ENCODE measurements at places on chromosomes 4 and X. TPM values are rescaled to one million over a fixed set of nuclear protein-coding genes. Genes with fewer than 3 reads are reported as not detected.

- H3K4me1 ChIP-seq: peaks cover 2% of the 10 kb centered on the region
- no peaks in the 10 kb centered on the region for H3K36me3 ChIP-seq
- no peaks in the 10 kb centered on the region for H3K27me3 ChIP-seq
- no peak overlapping the region for H3K27ac ChIP-seq
- no peak overlapping the region for H3K4me3 ChIP-seq
- no peak for DNase-seq
Measured at GRCh38 chrX:13565511-13565910, 3.9 kb upstream of the EGFL6 start.

- H3K27me3 ChIP-seq: no peaks in the 10 kb centered on the region
- H3K27ac ChIP-seq: no peak overlapping the region
- H3K4me1 ChIP-seq: no peaks in the 10 kb centered on the region
- no peak for DNase-seq
- H3K4me3 ChIP-seq: no peak overlapping the region
- no peaks in the 10 kb centered on the region for H3K36me3 ChIP-seq
Measured at GRCh38 chrX:26613956-26614355, 398.0 kb downstream of the MAGEB5 start.

DNA sequence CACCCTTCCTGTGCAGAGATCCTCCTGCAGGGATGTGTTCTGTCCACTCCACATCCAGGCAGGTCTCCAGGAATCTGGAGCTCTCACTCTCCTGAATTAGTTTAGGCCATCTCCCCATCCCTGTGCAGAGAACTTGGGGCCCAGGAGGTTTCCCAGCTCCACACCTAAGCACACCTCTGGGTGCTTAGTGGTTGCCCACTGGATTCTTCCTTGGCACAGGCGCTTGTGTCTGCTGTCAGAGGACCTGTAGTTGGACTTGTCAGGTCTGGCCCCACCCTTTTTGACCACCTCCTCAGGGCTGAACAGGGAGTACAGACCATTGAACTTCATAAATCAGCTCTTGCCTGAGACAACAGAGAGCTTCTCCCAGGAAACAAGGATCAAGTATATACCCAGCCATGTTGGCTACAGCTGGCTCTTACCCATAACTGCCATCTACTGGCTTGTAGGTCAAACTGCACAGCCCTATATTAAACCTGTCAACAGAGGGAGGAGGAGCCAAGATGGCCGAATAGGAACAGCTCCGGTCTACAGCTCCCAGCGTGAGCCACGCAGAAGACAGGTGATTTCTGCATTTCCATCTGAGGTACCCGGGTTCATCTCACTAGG, 275.5 kb downstream of the PPARGC1A start:
- no peak for DNase-seq
- no peaks in the 10 kb centered on the region for H3K27me3 ChIP-seq
- no peak overlapping the region for H3K27ac ChIP-seq
- no peaks in the 10 kb centered on the region for H3K36me3 ChIP-seq
- H3K4me3 ChIP-seq: no peak overlapping the region
- H3K4me1 ChIP-seq: no peaks in the 10 kb centered on the region

- H3K27ac ChIP-seq: peak overlapping the region; percentile 92
- peaks cover 36% of the 10 kb centered on the region for H3K36me3 ChIP-seq
- no peaks in the 10 kb centered on the region for H3K27me3 ChIP-seq
- H3K4me3 ChIP-seq: peak overlapping the region; percentile 93
- no peak for DNase-seq
Measured at GRCh38 chr4:36286481-36286871, 5.1 kb downstream of the DTHD1 start.

UGT2B15 gene
- total RNA-seq: not detected

- no peaks in the 10 kb centered on the region for H3K36me3 ChIP-seq
- H3K4me3 ChIP-seq: peak overlapping the region; percentile 47
- peak overlapping the region; percentile 45 for H3K27ac ChIP-seq
Measured at GRCh38 chr4:69843932-69844331, 16.0 kb downstream of the SULT1E1 start.

DNA sequence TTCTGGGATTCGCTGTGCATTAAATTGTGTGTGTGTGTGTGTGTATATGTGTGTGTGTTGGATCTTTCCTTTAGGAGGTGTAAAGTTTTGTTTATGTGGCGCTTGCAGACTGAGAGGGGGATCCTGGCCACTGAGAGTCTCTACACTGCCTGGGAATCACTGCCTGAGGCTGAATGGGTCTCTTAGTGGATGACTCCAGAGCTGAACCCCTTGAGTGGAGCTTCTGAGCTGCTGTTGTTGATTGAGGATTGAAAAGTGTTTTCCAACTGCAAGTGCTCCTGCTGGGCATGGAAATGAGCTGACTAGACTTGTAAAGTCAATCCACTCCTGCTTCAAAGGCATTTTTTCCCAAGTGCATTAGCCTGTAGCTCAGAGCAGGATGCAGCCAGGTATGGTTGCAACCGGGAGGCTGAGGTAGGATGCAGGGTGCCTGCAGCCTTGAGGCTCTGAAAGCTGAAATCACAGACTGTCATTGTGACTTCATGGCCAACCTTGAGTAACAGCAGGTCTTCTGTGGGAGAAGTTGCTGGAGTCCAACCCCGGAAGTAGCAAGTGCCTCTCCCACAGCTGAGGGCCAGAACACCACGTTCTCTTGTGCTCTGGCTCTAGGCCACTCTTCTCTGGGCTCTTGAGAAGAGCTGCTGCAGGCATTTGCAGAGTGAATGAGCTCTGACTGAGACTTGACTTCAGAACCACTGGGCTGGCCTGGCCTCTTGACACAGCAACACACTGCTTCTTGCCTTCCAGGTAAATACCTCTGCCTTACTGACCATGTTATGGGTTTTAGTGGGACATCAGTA, at the start of gene TBX22:
Gene TBX22, plus strand, starts transcription at position 613 of the 800 bp plus-strand sequence. CDS start 7,517 bp downstream, outside the sequence.
- no peak for DNase-seq
- no peaks in the 10 kb centered on the region for H3K27me3 ChIP-seq
- H3K4me1 ChIP-seq: no peaks in the 10 kb centered on the region
- no peak within 1 kb of the TSS for H3K27ac ChIP-seq

- H3K36me3 ChIP-seq: no peaks in the 10 kb centered on the region
- H3K4me1 ChIP-seq: no peaks in the 10 kb centered on the region
- no peak for DNase-seq
- no peak overlapping the region for H3K4me3 ChIP-seq
Measured at GRCh38 chrX:135477576-135477975, 42.9 kb upstream of the INTS6L start.

PFKFB1 gene
- total RNA-seq: 0.81 TPM

VEGFD gene
- total RNA-seq: not detected

- peaks cover 8% of the 10 kb centered on the region for H3K36me3 ChIP-seq
- no peak overlapping the region for H3K27ac ChIP-seq
- H3K27me3 ChIP-seq: no peaks in the 10 kb centered on the region
- no peak for DNase-seq
Measured at GRCh38 chr4:106473515-106473914, 104.9 kb upstream of the GIMD1 start.

SPARCL1 gene
- total RNA-seq: not detected

GRCh38 chr4:159682996-159683395, 580.1 kb downstream of the RAPGEF2 start:
- no peaks in the 10 kb centered on the region for H3K27me3 ChIP-seq
- no peak for DNase-seq
- H3K27ac ChIP-seq: no peak overlapping the region
- H3K4me3 ChIP-seq: no peak overlapping the region
- H3K4me1 ChIP-seq: no peaks in the 10 kb centered on the region

- H3K4me1 ChIP-seq: no peaks in the 10 kb centered on the region
- H3K36me3 ChIP-seq: peaks cover 5% of the 10 kb centered on the region
- no peak for DNase-seq
Measured at GRCh38 chrX:144627947-144628346, 619.4 kb upstream of the SPANXN1 start.

ADAMTS3 gene
- not detected for total RNA-seq

RNF212 gene
- 1.5 TPM for total RNA-seq

CXCL6 gene
- total RNA-seq: not detected

DNA sequence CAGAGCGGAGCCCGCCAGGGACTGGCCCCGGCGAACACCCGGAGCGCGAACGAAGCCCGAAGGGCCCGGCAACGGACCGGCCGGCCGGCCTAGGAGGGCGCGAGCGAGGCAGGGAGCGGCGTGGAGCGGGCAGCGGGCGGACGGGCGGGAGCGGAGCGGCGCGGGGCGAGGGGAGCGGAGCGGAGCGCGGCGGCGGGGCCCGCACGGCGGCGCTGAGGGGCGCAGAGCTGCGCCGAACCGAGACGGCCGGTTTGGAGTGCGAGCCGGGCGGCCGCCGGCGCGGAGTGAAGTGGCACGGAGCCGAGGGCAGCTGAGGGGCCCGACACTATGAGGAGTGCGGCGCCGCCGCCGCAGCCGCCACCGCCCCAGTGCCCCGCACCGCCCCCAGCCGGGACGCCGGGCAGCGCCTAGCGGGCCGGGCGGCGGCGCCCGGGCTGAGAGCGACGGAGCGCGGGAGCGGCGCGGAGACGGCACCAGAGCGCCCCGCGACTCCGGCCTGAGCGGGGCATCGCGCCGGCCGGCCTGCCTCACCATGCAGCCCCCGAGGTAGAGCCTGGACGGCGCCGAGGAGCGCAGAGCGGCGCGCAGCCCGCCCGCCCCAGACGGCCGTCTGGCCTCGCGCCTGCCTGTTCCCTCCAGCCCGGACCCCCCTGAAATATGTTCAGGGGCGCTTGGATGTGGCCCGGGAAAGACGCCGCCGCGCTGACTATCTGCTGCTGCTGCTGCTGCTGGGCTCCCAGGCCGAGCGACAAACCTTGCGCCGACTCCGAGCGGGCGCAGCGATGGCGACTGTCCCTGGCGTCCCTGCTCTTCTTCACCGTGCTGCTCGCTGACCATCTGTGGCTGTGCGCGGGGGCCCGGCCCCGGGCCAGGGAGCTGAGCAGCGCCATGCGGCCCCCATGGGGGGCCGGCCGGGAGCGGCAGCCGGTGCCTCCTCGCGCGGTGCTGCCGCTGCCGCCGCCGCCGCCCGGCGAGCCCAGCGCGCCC, 793 bp downstream of the NALF2 start:
- H3K36me3 ChIP-seq: no peaks in the 10 kb centered on the region
- no peaks in the 10 kb centered on the region for H3K4me1 ChIP-seq
- peaks cover 20% of the 10 kb centered on the region for H3K27me3 ChIP-seq

DNA sequence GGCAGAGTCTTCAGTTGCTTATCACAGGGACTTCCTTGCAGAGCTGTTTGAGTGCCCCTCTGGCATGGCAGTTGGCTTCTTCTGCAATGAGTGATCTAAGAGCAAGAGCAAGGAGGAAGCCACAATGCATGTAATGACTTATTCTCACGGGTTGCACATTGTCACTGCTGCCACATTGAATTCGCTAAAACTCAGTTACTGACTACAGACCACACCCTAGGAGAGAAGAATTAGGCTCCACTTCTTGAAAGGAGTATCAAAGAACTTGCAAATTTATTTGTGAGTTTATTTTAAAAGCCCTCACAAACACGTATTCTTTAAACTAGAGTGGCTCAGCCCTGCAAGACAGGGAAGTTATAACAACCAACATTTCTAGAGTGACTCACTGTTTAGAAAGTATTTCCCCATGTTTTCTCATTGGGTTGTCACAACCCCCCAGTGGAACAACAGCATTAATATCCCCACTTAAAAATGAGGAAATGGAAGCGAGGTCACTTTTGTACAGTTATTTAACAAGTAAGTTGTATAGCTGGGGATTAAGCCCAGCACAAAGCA, 32.4 kb upstream of the RBPJ start:
- H3K4me1 ChIP-seq: peaks cover 28% of the 10 kb centered on the region
- H3K4me3 ChIP-seq: peak overlapping the region; percentile 53
- H3K27ac ChIP-seq: peak overlapping the region; percentile 75
- H3K27me3 ChIP-seq: no peaks in the 10 kb centered on the region
- no peaks in the 10 kb centered on the region for H3K36me3 ChIP-seq
- DNase-seq: peak; percentile 62

GRCh38 chr4:74110670-74111069, 11.7 kb upstream of the CXCL2 start:
- peaks cover 4% of the 10 kb centered on the region for H3K27me3 ChIP-seq
- no peak for DNase-seq
- no peaks in the 10 kb centered on the region for H3K4me1 ChIP-seq
- no peak overlapping the region for H3K27ac ChIP-seq
- no peak overlapping the region for H3K4me3 ChIP-seq
- no peaks in the 10 kb centered on the region for H3K36me3 ChIP-seq

NHSL2 gene
- 0.07 TPM for total RNA-seq

INPP4B gene
- 25.6 TPM for total RNA-seq

RNF128 gene
- total RNA-seq: not detected

GRCh38 chrX:68416592-68416991, 16.7 kb downstream of the OPHN1 start:
- H3K4me3 ChIP-seq: no peak overlapping the region
- no peak for DNase-seq

DNA sequence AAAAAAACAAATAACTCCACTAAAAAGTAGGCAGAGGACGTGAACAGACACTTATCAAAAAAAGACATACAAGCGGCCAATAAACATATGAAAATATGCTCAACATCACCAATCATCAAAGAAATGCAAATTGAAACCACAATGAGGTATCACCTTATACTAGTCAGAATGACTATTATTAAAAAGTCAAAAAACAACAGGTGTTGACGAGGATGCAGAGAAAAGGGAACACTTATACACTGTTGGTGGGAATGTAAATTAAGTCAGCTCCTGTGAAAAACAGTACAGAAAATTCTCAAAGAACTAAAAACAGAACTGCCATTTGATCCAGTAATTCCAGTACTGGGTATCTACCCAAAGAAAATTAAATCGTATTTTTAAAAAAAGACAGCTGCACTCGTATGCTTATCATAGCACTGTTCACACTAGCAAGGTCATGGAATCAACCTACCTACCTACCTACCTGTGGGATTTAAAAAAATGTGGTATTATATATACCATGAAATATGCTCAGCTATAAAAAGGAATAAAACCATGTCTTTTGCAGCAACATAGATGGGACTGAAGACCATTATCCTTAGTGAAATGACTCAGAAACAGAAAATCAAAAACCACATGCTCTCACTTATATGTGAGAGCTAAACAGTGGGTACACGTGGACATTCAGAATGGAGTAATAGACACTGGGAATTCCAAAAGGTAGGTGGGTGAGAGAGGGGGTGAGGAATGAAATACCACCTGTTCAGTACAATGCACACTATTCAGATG, 24.8 kb upstream of the PTPN13 start:
- no peak for DNase-seq
- H3K27ac ChIP-seq: no peak overlapping the region
- H3K27me3 ChIP-seq: no peaks in the 10 kb centered on the region
- H3K36me3 ChIP-seq: no peaks in the 10 kb centered on the region

DNA sequence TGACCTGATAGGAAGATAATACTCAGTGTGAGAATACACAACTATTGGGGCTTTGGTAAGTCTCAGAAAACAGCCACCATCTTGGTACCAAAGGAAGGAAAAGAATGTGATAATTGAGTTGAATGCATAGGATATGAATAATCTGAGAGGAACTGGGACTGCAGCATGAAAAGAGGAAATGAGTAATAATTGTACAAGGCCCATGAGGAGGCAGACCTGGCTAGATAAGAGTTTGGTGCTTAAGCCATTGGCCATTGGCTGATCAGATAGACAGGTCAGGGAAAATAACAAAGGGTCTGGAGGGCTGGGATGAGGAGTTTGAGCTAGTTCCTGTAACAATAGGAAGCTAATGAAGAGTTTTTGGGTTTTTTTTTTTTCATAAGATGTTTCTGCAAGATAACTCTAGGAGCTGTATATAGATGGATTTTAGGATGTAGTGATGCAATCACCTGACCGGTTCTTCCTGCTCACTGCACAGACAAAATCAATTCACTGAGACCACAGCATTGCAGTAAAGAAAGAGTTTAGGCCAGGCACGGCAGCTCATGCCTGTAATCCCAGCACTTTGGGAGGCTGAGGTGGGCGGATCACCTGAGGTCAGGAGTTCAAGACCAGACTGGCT, 5.3 kb upstream of the TRMT2B start:
- peak overlapping the region; percentile 36 for H3K27ac ChIP-seq
- no peak for DNase-seq
- H3K4me1 ChIP-seq: peaks cover 7% of the 10 kb centered on the region
- peaks cover 5% of the 10 kb centered on the region for H3K36me3 ChIP-seq
- peaks cover 12% of the 10 kb centered on the region for H3K27me3 ChIP-seq

- H3K4me1 ChIP-seq: no peaks in the 10 kb centered on the region
- DNase-seq: no peak
- H3K27me3 ChIP-seq: no peaks in the 10 kb centered on the region
Measured at GRCh38 chr4:172652369-172652768, 516.2 kb upstream of the GALNT7 start.

TREX2 gene
- 4.5 TPM for total RNA-seq

Data from natural killer cell treated with Interleukin-12 subunit alpha and Interleukin-12 subunit beta and Interleukin-15 and Interleukin-18, amount 100 ng/mL, for 72 hours (primary cell).